ENCODE measurements at places on chromosomes 12 and 14. TPM values are rescaled to one million over a fixed set of nuclear protein-coding genes. Genes with fewer than 3 reads are reported as not detected.

- no peaks in the 10 kb centered on the region for H3K36me3 ChIP-seq
- no peak overlapping the region for H3K27ac ChIP-seq
- H3K4me3 ChIP-seq, result no peak overlapping the region
- H3K27me3 ChIP-seq, result no peaks in the 10 kb centered on the region
- peaks cover 30% of the 10 kb centered on the region for H3K4me1 ChIP-seq
Measured at GRCh38 chr14:68667313-68667791, 125.5 kb downstream of the ZFP36L1 start.

- H3K36me3 ChIP-seq, result no peaks in the 10 kb centered on the region
- H3K27ac ChIP-seq, result no peak overlapping the region
- H3K4me3 ChIP-seq, result no peak overlapping the region
Measured at GRCh38 chr12:3315201-3315661, 175.8 kb upstream of the PRMT8 start.

- H3K4me1 ChIP-seq, result no peaks in the 10 kb centered on the region
- DNase-seq, result no peak
- no peaks in the 10 kb centered on the region for H3K36me3 ChIP-seq
- H3K27me3 ChIP-seq, result no peaks in the 10 kb centered on the region
Measured at GRCh38 chr12:54708826-54709225, 60.7 kb upstream of the DCD start.

GRCh38 chr12:58774731-58775130 lies 145.6 kb downstream of the LRIG3 start:
- H3K27me3 ChIP-seq, result no peaks in the 10 kb centered on the region
- H3K4me3 ChIP-seq, result no peak overlapping the region
- H3K27ac ChIP-seq, result no peak overlapping the region
- no peaks in the 10 kb centered on the region for H3K4me1 ChIP-seq

DNA sequence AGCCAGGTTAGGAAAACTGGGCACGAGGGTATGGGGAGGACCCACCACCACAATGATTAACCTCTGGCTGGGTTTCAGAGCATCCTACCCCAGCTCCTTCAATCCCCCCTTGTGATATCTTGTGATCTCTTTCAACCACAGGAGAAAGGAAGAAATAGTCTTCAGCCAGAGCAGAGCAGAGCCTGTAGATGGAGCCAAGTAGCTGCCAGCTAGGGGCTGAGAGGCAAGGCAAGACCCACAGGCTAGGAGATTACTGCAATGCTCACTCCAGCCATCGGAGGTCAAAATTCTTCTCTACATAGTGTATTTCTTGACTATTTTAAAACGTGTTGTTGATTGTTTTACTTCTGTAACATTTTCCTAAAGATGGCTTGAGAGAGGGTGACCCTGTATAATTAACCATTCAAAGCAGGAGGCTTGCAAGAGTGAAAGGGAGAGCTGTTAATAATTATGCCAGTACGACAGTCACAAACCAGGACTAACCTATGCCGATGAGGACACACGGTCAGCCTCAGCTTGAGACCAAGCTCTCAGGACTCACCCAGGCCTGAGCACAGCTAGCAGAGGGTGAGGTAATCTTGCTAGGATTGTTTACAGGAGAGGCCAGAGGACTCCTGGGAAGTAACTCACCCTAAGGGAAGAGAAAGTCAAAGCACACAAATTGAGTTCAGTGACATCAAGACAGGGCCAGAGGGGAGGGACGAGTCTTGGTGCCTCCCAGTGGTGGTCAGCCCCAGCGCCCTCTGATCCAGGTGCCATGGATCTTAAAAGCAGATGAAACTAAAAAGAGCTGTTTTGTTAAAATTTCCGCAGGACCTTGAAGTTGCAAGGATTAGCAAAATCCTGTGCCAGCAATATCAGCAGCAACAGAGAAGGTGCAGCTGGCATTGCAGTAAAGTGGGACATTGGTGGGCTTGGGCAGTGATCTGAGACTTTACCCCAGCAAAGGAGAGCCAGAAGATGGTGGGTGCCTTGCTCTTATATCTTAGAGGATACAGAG lies 29.8 kb upstream of the CDKN3 start:
- H3K4me1 ChIP-seq, result peaks cover 7% of the 10 kb centered on the region
- H3K27me3 ChIP-seq, result peaks cover 4% of the 10 kb centered on the region
- peak overlapping the region; percentile 10 for H3K27ac ChIP-seq
- peak; percentile 70 for DNase-seq

- H3K27me3 ChIP-seq, result no peaks in the 10 kb centered on the region
- no peaks in the 10 kb centered on the region for H3K4me1 ChIP-seq
- H3K27ac ChIP-seq, result no peak overlapping the region
Measured at GRCh38 chr14:84254290-84254689, 1275.7 kb upstream of the FLRT2 start.

The RNASE3 gene
- total RNA-seq, result not detected

DNA sequence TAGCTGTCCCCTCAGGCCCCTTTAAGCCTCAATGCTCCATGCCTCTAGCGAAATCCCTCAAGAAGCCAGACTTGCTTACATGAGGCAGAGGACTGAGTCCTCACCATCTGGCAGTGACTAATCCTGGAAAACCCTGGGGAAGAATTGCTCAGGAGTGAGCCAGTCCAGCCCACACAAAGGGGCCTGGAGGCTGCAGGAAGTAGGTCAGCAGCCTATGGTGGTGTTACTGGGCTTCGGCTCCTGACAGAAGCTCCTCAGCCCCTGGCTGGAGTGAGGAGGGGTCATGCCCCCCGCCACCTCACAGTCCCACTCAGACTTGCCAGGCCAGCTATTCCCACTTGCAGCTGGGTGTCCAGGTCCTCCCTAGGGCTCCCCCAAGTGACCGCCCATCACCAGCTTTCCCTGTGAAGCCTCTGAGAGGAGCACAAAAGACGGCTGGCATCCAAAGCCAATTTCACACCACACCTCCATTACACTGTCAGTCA lies 250.5 kb downstream of the DPF3 start:
- peaks cover 30% of the 10 kb centered on the region for H3K4me1 ChIP-seq
- no peaks in the 10 kb centered on the region for H3K36me3 ChIP-seq
- DNase-seq, result peak; percentile 99
- peak overlapping the region; percentile 90 for H3K27ac ChIP-seq
- no peaks in the 10 kb centered on the region for H3K27me3 ChIP-seq

The ANO4 gene
- total RNA-seq, result 10.2 TPM

- H3K4me1 ChIP-seq, result no peaks in the 10 kb centered on the region
- no peaks in the 10 kb centered on the region for H3K27me3 ChIP-seq
- peak; percentile 29 for DNase-seq
- H3K27ac ChIP-seq, result no peak overlapping the region
Measured at GRCh38 chr12:112837629-112838197, 46.2 kb downstream of the RPH3A start.

GRCh38 chr12:116339062-116339461 lies 61.6 kb upstream of the MED13L start:
- H3K4me3 ChIP-seq, result no peak overlapping the region
- H3K27ac ChIP-seq, result no peak overlapping the region
- peaks cover 8% of the 10 kb centered on the region for H3K4me1 ChIP-seq
- H3K36me3 ChIP-seq, result no peaks in the 10 kb centered on the region
- DNase-seq, result no peak

DNA sequence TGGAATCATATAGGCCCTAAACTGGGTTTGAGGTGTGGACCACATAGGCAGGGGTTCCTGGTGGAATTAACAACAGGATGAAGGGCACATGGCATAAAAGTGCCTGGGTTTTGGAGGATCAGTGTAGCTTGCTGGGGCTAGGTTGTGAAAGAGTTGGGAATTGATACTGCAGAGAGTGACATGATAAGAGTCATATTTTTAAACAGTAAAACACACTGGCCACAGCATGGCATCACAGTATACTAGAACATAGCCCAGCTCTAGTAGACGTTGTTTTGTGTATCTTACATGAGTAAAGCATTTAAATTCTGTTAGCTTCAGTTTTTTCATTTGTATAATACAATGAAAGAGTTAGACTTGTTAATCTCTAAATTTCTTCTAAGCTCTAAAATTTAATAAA lies 102.0 kb downstream of the POLR3B start:
- H3K27me3 ChIP-seq, result no peaks in the 10 kb centered on the region
- DNase-seq, result no peak
- H3K36me3 ChIP-seq, result peaks cover 11% of the 10 kb centered on the region
- no peak overlapping the region for H3K4me3 ChIP-seq
- H3K27ac ChIP-seq, result no peak overlapping the region

DNA sequence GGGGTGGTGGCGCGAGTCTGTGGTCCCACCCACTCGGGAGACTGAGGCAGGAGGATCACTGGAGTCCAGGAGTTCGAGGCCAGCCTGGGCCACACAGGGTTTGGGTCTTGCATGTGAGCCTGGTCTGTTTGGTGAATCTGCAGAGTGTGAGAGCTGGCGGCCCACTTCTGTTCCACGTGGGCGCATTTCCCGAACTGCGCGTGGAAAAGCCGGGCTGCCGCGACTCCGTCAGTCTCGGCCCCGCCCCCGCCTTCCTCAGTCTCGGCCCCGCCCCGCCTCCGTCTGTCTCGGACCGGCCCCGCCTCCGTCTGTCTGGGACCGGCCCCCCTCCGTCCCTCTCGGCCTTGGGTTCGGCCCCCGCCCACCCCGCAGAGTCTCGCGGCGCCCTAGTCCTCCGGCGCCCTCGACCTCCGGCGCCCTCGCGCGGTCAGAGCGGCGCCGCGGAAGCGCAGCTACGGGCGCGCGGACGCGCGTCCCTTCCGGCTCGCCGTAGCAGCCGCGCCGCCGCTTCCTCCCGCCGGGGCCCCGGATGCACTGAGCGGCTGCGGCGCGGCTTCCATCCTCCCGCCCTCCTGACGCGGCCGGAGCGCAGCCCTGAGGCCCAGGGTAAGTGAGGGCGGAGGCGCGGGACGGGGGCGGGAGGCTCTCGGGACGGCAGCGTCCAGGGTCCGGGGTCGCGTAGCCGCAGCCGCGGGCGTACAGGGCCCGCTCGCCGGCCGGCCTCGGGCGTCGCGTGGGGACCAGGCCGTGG lies at the start of gene EP400:
Gene EP400, plus strand, starts transcription at position 512 of the 751 bp plus-strand sequence. CDS start 10,678 bp downstream, outside the sequence.
- peak; percentile 90 for DNase-seq
- peak within 1 kb of the TSS; percentile 72 for H3K27ac ChIP-seq
- H3K4me3 ChIP-seq, result peak within 1 kb of the TSS; percentile 94
- H3K27me3 ChIP-seq, result no peaks in the 10 kb centered on the region
- H3K36me3 ChIP-seq, result 0 out of 2 replicates have a peak, but pooled peaks cover under 1% of the 10 kb centered on the region

The RPS29 gene
- total RNA-seq, result 794 TPM

DNA sequence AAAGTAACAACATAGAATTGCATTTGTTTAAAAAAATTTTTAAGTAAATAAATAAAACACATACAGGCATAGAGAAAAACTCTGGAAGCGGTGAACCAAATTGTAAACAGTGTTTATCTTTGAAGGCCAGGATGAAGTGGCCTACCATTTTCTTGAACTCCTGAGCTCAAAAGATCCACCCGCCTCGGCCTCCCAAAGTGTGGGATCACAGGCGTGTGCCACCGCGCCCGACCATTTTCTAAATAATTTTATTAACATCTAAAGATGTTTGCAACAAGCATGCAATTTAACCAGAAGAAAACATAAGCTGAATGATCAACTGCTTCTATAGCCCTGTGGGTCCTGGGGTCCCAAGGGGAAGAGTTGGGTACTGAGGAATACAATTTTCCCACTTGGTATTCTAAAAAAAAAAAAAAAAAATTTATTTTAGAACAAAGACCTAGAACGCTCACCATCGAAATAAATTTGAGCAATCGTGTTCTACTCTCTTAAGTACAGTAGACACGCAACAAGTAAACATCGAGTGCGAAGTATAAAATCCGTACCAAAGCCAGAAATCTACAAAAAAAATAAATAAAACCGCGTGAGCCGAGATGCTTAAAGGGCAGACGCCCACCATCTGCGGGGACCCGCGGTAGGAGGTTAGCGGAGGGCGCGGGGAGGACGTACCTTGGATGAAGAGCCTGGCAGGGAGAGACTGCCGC lies 484 bp downstream of the MIS18BP1 start:
- H3K27ac ChIP-seq, result peak overlapping the region; percentile 61
- H3K4me3 ChIP-seq, result peak overlapping the region; percentile 82
- peaks cover 4% of the 10 kb centered on the region for H3K4me1 ChIP-seq
- DNase-seq, result peak; percentile 5
- H3K36me3 ChIP-seq, result no peaks in the 10 kb centered on the region
- H3K27me3 ChIP-seq, result no peaks in the 10 kb centered on the region

The KIF26A gene
- total RNA-seq, result not detected

The AHNAK2 gene
- 7.9 TPM for total RNA-seq

GRCh38 chr12:127169321-127170181 lies 1097.4 kb upstream of the TMEM132C start:
- DNase-seq, result peak; percentile 6
- peaks cover 9% of the 10 kb centered on the region for H3K4me1 ChIP-seq
- no peak overlapping the region for H3K4me3 ChIP-seq
- no peak overlapping the region for H3K27ac ChIP-seq
- H3K36me3 ChIP-seq, result no peaks in the 10 kb centered on the region

The ERBB3 gene
- 2.5 TPM for total RNA-seq

GRCh38 chr12:55812088-55812487 lies 5.4 kb downstream of the SARNP start:
- peaks cover 5% of the 10 kb centered on the region for H3K4me1 ChIP-seq
- DNase-seq, result no peak
- no peak overlapping the region for H3K27ac ChIP-seq
- H3K36me3 ChIP-seq, result peaks cover 15% of the 10 kb centered on the region
- no peaks in the 10 kb centered on the region for H3K27me3 ChIP-seq
- no peak overlapping the region for H3K4me3 ChIP-seq

DNA sequence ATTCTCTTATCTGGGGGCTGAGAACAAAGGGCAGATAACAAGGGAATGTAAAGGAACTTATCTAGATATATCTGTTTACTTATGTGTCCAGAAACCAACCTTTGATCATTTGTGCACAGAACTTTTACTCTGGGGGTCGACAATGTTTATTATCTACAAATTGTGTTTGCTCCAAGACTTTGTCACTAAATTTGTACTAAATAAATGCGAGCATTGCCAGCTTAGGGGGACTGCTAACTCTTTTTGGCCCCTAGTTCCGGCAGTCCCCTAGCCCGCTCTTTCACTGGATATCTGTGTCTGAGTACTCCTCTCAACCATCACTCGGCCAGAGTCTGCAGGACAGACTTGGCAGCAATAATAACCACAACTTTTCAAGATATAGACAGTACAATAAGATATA lies 88.2 kb downstream of the FSCB start:
- H3K27me3 ChIP-seq, result no peaks in the 10 kb centered on the region
- no peaks in the 10 kb centered on the region for H3K4me1 ChIP-seq
- H3K4me3 ChIP-seq, result no peak overlapping the region
- DNase-seq, result no peak
- H3K27ac ChIP-seq, result no peak overlapping the region
- no peaks in the 10 kb centered on the region for H3K36me3 ChIP-seq

The BIN2 gene
- not detected for total RNA-seq

- peaks cover 4% of the 10 kb centered on the region for H3K27me3 ChIP-seq
- no peaks in the 10 kb centered on the region for H3K4me1 ChIP-seq
- no peak overlapping the region for H3K27ac ChIP-seq
- no peak overlapping the region for H3K4me3 ChIP-seq
- H3K36me3 ChIP-seq, result no peaks in the 10 kb centered on the region
Measured at GRCh38 chr12:4833524-4833923, 76.2 kb upstream of the KCNA1 start.

Measured in IMR-90 (cell line).